ENCODE measurements at places on chromosomes 1 and 21. TPM values are rescaled to one million over a fixed set of nuclear protein-coding genes. Genes with fewer than 3 reads are reported as not detected.
A peak's percentile ranks its signal among the peaks of the same experiment; 100 is the strongest.

KCNJ15 gene
- polyA plus RNA-seq: 0.18 TPM

DNA sequence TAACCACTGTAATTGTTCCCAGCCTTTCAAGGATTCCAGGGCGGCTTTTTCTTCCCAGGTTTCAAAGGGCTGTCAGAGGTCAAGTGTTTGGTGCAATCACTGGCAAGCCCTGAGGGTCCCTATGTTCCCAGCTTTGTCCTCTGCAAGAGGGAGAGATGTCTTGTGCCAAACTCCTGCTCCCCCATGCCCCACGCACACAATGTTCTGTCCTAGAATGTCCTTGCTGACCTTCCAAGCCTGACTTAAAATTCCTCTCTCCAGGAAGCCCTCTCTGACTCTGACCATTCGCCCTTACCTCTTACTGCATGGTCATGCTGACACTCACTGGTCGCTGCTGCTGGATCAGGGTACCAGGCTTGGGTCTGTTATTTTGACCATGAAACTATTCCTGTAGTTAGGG lies 152.5 kb upstream of the KCND3 start:
- DNase-seq: no peak

GRCh38 chr1:165403835-165404482 lies 41.0 kb downstream of the RXRG start:
- no peak for DNase-seq

DNA sequence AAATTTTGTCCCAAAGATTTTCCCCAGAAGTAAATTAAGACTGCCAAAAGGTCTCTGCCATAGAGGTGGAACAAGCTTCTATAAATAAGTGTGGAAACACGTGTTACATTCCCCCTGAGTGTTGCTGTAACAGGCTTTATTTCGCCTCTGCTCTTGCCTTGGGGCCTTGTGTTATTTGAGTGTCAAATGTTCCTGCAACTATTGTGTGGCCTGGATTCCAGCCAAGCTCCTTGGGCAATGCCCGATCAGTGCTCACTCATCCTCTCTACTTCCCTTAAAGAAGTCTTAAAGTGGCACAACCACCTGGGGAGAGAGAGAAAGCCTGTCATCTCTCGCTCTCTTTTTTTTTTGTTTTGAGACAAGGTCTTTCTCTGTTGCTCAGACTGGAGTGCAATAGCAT lies 156.7 kb downstream of the NR5A2 start:
- DNase-seq: no peak

GRCh38 chr1:11967028-11967547 lies 13.2 kb upstream of the MFN2 start:
- DNase-seq: no peak

- DNase-seq: no peak
Measured at GRCh38 chr1:53180226-53180625, 16.4 kb upstream of the CPT2 start.

DNA sequence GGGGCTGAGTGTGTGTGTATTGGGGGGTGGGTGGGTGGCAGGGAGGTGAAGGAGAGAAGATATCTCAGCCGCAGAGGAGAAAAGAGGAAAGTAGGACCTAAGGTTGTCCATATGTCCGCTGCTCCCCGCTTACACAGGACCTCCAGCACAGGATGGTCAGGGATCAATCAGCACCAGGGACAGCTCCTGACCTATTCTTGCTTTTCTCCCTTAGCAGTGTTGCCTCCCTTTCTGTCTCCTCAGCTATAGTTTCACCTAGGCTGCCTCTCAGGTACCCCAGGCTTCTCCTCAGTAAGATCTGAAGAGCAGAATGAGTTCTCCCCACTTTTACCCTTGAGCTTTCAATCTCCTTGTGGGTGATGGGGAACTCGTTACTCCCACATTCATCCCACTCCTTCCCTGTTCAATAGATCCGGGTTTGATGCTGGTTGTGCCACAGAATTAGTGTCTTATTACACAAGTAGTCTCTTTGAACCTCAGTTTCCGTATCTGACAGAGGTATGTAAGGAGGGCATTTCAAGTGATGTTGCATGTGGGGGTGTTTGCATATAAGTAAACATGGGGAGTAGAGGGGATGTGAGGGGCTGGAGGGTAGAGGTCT lies 1.4 kb upstream of the DPH2 start:
- DNase-seq: no peak

GRCh38 chr1:116310180-116310579 lies 62.9 kb upstream of the ATP1A1 start:
- DNase-seq: no peak

GNPAT gene
- 22.8 TPM for polyA plus RNA-seq

DNA sequence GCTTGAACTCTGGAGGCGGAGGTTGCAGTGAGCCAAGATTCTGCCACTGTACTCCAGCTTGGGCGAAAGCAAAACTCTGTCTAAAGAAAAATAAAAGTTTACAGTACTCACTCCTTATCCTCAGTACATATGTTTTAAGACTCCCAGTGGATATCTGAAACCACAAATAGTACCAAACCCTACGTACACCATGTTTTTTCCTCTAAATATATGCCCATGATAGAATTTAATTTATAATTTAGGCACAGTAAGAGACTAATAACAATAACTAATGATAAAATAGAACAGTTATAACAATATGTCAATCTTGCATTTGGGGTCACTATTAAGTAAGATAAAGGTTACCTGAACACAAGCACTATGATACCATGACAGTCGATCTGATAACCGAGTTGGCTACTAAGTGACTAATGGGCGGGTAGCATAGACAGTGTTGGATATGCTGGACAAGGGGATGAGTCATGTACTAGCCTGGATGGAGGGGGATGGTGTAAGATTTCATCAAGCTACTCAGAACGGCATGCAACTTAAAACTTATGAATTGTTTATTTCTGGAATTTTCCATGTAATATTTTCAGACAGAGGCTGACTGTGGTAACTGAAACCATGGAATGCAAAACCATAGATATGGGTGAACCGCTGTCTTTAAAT lies 43.7 kb downstream of the ST7L start:
- DNase-seq: peak; percentile 72

DNA sequence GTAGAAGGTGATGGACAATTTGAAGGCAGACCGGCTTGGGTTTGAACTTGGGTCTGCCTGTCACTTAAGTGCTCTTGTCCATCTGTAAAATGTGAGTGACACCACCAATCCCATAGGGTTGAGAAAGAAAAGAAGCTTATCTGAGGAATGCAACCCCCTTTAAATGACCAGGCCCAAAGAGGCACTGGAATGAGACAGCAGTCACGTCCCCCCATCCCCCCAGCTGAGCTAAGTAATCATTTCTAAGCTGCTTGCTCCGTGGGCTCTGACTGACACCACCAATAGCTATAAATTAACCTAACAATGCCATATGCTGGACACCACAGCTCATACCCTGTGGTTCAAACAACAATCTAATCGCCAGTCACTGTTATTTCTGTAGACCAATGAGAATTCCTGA lies 15.1 kb downstream of the LCA5L start:
- DNase-seq: no peak

- DNase-seq: no peak
Measured at GRCh38 chr1:113874012-113874879, 2.7 kb upstream of the PTPN22 start.

DNA sequence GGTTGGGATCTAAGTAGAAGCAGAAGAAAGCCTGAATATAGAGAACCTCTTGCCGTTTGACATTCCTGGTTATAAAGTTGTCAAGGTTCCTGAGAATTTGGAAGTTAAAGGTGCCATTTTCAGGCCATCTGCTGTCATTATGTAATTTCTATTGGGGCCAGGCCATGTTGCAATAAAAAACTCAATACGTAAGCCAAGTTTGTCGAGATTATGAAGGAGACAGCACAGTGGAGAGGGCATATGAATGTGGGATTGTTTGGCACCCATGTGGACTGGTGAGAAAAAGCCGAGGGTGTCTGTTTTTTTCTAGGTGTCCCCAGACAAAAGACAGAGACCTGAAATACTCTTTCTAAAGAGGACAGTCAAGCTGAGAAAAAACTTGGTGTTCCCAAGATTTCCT lies 18.8 kb upstream of the HSD3B1 start:
- no peak for DNase-seq

- no peak for DNase-seq
Measured at GRCh38 chr1:207883104-207883651, 27.7 kb downstream of the CD34 start.

GRCh38 chr1:118928739-118929554 lies 59.2 kb downstream of the TBX15 start:
- no peak for DNase-seq

- no peak for DNase-seq
Measured at GRCh38 chr1:232452736-232453440, 177.0 kb downstream of the SIPA1L2 start.

DNA sequence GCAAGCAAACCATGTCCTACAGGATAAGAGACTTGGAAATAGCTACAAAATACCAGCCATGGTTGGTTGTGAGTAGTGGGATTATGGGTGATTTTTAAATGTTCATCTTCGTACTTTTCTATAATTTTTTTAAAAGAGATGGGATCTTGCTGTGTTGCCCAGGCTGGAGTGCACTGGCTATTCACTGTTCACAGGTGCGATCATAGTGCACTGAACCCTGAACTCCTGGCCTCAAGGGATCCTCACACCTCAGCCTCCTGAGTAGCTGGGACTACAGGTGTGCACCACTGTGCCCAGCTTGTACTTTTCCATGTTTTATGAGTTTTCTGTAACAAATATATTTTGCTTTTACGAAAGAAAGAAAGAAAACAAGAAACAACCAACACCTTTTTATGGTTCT lies 224.2 kb downstream of the FOXD2 start:
- DNase-seq: no peak

- DNase-seq: no peak
Measured at GRCh38 chr21:42395302-42395701, 550 bp downstream of the TMPRSS3 start.

PODN gene
- 54.5 TPM for polyA plus RNA-seq

GRCh38 chr1:212688341-212689047 lies 11.1 kb downstream of the BATF3 start:
- no peak for DNase-seq

DNA sequence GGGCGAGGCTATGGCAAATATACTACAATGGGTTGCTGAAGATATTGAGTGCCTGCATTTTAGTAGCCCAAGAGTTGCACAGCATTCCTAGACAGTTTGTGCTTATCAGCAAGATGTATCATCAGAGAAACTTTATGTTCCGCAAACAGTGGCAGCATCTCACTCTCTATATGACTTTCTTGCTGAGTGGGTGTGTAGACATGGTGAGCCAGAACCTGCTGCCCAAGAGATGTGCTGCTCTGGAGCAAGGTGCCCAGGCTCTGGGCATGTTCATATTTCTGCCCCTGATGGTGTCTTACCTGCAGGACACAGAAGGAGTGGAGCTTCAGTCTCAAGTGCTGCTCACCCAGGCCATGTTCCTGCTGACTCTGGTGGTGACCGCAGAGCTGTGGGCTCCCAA lies 8.2 kb upstream of the RGSL1 start:
- no peak for DNase-seq

TEX38 gene
- polyA plus RNA-seq: not detected

TMEM82 gene
- polyA plus RNA-seq: not detected

DNA sequence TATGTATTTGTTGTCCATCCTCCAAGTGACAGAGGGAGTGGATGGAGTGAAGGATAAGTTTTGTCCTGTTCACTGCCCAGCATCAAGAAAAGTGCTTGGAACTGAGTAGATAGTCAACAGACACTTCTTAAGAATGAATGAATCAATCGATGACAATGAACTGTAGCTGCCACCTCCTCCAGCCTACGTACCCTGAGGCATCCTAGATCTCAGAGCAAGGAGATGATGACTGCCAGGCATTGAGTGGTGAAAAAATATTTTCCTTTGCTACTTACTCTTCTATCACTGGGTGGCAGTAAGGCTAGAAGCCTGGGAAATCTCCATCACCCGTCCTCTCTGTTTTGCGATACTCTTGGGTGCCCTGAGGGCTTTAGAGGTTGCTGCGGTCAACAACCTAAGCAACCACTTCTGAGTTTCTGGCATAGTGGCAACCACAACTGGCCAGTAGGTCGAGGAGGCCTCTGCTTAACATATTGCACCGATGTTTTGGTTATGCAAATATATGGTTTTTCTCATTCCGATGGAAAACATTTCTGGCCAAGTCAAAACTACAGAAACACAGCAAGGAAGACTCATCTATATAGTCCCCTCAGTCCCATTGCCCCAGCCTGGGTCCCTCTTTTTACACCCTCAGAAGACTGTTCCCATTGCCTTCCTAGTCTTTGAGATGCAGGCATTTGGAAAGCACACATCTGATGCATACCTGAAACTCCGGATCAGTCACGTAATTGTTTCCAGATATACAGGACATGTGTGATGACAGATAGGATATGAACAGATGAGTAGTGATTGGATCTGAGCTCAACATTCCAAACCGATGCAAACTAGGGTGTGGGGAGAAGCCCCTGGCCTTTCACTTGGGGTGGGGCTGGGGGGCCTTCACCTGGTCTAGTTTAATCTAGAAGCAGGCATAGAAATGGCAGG lies 136.8 kb downstream of the RUNX1 start:
- DNase-seq: no peak
